ENCODE measurements at places on chromosomes 1 and 21.

- DNase-seq = no peak
Measured at GRCh38 chr1:33586106-33586505, 113.7 kb downstream of the ZSCAN20 start.

DNA sequence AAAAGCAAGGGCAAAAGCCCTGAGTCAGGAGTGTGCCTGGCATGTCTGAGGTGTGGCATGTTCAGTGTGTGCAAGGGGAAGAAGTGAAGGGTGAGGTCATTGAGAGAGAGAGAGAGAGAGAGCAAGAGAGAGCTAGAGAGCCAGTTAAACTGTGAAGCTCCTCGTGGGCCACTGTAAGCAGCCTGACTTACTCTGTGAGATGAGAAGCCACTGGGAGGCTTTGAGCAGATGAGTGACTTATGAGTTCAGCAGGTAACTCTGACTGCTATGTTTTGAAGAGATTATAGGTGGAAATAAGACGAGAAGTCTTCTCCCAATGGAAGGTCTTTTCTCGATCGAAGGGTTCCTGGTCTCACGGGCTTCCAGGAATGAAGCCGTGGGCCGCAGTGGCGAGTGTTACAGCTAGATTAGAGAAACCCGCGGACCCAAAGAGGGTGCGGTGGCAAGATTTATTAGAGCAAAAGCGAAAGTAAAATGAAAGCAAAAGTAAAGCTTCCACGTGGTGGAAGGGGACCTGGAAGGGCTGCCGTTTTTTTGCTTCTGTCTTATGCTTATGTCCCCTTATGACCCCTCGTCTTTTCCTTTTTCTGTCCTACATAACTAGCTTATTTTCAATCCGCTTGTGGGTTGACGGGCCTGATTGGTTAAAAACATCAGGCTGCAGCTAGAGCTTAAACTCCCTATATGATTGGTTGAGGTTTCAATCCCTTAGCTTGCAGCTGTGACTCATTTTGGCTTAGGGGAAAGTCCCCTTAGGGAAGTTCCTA is 323.1 kb upstream of the FAM78B start:
- DNase-seq = no peak

- DNase-seq = no peak
Measured at GRCh38 chr1:156668801-156669637, 8.2 kb downstream of the NES start.

GRCh38 chr1:72278461-72278860 is 3.9 kb downstream of the NEGR1 start:
- no peak for DNase-seq

DNA sequence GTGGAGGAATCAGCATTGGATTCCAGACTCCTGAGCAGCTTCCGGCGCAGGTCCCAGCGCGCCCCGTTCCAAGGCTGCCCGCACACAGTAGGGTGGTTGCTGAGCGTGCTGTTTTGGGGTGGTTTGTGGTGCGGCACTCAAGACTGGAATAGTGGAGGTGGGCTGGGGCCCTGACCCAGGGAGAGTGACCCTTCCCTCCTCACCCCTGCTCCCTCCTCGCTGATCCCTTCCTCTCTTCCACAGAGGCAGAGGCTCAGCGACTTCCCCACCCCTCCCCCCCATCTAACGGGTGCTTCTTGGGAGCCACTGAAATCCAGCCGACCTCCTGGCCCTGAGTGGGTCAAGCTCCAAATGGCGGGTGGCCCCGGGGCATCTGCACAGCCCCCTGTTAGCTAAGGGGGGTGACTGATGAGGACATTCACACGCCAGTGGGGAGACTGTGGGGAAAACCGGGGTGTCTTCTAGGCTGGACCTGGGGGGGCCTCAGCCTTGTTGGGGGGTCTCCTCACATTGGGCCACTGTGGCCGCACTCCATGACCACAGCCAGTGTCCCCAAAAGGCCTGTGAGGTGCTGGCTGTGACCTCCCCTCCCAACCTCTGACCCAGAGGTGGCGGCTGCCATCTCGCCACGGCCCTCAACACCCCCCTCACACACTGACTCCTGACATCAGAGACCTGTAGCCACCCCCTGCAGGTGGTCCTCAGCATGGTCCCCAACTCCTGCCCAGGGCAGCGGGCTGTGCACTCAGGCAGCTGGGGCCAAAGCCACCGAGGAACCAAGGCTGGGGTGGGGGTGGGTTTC is 3.9 kb upstream of the HES4 start:
- no peak for DNase-seq

- peak; percentile 92 for DNase-seq
Measured at GRCh38 chr1:1432951-1433803, 2.3 kb upstream of the VWA1 start.

- no peak for DNase-seq
Measured at GRCh38 chr1:78831731-78832360, 174.7 kb downstream of the ADGRL4 start.

GRCh38 chr21:29638761-29639327 is 301.0 kb downstream of the GRIK1 start:
- DNase-seq = no peak

DNA sequence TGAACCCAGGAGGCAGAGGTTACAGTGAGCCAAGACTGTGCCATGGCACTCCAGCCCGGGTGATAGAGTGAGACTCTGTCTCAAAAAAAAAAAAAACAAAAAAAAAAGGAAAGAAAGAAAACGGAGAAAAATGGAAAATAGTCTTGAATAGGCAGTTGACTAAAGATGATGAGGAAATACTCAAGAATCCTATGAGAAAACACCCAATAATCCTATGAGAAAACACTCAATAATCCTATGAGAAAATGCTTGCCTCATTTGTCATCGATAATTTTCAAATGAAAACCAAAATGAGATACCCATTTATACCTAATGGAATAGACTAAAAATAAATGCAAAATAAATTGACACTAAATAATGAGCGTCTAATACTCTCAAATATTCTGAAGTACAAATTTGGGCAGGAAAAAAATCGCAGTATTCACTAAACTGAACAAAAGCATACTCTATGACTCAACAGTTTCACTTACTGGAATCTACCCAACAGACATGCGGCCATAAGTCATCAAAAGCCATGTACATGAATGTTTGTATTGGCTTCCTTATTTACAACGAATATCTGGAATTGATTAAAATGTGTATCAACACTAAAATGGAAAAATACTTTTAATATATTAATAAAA is 733.9 kb upstream of the CHRM3 start:
- no peak for DNase-seq

- no peak for DNase-seq
Measured at GRCh38 chr1:234854645-234855039, 244.7 kb upstream of the IRF2BP2 start.

DNA sequence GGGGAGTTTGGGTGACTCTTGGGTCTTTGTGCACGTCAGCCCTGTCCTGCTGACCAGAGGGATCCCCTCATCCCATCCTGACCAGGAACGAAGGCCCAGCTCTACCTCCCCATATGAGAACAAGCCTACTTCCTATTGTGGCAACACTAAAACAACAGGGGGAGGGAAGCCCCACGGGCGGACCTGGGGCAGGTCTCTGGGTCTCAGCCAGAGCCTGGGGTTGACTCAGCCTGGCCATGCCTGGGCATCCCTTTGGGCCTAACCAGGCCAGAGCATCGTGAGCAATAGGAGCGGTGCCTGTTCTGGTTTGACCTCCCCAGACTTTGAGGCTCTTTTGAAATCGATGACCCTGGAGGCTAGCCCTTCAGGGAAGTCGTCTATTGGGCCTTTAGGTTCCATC is 16.8 kb downstream of the RPS6KA1 start:
- no peak for DNase-seq

GRCh38 chr1:14303011-14303410 is 295.5 kb upstream of the KAZN start:
- DNase-seq = no peak

DNA sequence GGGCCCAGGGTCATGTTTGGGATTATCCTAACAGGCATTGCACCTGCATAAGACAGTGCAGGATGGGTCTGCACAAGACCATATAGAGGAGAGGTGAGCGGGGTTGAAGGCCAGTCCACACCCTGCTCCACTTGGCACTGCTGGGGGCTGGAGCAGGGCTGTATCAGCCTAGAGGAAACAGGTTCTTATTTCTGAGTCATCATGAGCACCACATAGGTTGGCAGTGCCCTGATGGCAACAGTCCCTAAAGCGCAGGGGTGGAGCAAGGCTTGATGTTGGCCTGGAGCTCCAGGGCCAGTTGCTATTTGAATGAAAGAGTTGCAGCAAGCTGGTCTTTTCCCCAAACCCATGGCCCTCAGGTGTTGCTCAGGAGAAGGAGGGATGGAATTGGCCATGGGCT is 29.8 kb upstream of the BMP8B start:
- no peak for DNase-seq

GRCh38 chr1:31135973-31136600 is 70.6 kb upstream of the PUM1 start:
- DNase-seq = no peak

- peak; percentile 73 for DNase-seq
Measured at GRCh38 chr1:217029281-217030157, 306.3 kb upstream of the ESRRG start.

DNA sequence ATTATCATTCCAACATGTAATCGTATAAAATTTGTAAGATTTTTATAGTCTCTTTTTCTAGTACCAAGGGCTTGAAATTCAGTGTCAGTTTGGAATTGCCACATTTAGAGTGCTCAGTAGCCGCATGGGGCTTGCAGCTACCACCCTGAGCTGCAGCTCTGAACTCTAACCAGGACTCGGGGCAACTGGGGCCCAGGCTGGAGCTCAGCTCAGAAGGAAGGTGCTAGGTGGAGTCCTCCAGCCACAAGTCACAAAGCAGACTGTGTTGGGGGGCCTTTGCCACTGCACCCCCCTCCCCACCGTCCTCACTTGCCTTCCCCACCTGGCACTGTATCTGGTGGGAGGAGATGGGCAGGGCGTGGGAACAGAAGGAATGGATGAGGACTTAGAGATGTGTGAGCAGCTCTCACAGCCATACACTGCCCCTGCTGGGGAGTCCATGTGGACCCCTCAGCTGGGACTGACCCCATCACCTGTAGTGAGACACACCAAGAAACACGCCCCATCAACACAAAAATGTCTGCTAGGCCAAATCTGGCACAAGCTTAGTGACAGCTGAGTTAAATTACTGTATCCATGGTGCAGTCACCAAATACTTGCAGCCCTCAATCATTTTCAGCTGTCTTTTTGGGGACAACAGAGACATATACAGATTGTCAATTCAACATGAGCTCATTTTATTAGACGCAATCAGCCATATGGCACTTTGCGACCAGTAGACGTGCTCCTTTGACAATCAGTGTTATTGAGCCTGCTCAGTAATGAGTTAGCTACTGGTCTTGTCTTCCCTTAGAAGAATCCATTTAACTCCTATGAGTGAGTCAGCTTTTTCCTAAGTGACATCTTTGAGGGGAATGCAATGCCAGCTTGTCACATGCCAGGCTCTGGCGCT is 241.7 kb upstream of the RAB4A start:
- no peak for DNase-seq

DNA sequence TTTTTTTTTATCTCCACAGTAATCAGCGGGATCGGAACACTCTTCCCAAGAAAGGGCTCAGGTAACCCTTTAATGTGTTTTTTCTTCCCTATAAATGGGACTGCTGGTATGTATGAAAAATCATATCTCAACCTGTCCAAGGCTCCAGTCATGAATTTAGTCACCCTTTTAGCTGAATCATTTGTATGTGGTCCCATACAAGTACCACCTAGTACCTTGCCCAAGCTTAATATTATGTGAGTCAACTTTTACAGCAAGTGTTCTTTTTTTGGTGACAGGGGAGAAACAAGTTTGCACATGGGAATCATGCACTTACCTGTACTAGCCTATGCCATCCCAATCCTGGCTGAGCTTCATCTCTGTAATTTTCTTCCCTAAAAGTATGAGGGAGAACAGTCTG is 43.7 kb upstream of the IPO9 start:
- no peak for DNase-seq

- no peak for DNase-seq
Measured at GRCh38 chr1:172483448-172483847, 39.6 kb upstream of the PIGC start.

- no peak for DNase-seq
Measured at GRCh38 chr1:48917901-48918603, 141.4 kb upstream of the BEND5 start.

DNA sequence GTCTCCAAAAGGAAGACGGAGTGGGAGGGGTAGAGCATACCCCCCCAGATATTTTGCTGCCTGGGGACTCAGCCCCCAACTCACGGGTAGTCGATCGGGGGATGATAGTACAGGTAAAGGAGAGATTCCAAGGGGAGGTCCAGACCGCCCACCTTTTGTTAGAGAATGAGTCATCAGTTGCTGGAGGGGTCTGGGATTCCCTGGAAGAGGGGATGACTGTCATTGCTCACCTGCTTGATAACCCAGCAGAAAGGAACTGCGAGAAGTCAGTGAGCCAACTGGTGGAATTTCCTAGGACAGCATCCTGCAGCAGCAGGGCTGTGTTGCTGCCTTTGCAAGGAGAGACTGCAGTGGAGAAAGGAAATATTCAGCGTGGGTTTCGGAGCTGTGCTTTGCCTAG is 64.4 kb downstream of the MACF1 start:
- no peak for DNase-seq

- no peak for DNase-seq
Measured at GRCh38 chr1:31348449-31348848, 24.4 kb downstream of the FABP3 start.

- DNase-seq = no peak
Measured at GRCh38 chr1:93839307-93839706, 39.7 kb downstream of the DNTTIP2 start.

DNA sequence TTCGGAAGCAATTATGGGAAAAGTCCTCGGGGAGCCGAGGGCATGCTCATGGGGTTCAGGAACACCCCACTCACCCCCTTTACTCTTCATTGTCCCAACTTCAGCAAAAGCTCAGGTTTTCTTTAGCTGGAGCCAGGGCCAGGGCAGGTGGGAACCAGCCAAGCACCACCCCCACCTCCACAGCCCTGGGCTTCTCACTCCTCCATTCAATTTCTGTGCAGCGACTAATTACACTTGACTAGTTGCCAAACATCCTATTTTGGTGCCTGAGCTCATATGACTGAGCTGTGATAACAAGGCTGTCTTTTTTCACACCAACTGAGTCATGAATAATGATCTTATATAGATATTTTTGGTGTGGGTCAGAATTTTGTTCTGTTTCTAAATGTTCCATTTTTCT is 257.2 kb upstream of the AJAP1 start:
- peak; percentile 39 for DNase-seq

DNA sequence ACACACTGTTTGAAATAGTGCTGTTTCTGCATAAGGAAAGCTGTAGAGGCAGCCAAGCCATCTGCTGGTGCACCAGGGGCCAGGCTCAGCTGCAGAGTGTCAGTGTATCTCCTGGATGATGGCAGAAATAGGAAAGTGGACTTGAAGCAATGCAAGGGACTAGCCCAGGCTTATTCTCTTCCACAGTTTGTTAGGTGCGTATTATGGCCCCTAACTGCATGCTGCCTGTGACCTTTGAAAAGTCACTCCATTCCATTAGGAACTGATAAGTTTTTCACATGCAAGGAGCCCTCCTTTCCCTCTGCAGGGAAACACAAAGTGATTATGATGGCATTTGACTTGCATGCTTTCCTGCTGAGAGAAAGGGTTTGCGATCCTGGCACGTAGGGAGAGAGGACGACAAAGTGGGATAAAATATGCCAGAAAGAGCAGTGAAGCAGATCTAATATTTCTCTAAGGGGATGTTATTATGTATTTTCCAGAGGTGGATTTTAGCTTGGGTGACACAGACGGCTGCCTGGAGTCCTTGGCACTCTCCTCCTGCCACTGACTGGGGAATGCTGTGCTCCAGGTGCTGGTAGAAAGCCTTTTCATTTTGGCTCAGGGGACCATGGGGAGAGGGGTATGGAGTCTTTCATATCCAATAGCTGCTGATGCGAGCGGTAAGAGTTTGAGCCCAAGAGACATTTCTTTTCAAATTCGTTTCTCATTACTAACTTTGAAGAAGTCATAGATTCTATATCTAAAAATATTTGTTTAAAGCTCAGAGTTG is 402.1 kb upstream of the B3GALT2 start:
- DNase-seq = no peak
